ENCODE measurements at places on chromosomes 3 and 15.

GRCh38 chr3:11835028-11835639 lies 11.6 kb downstream of the TAMM41 start:
- DNase-seq = no peak

DNA sequence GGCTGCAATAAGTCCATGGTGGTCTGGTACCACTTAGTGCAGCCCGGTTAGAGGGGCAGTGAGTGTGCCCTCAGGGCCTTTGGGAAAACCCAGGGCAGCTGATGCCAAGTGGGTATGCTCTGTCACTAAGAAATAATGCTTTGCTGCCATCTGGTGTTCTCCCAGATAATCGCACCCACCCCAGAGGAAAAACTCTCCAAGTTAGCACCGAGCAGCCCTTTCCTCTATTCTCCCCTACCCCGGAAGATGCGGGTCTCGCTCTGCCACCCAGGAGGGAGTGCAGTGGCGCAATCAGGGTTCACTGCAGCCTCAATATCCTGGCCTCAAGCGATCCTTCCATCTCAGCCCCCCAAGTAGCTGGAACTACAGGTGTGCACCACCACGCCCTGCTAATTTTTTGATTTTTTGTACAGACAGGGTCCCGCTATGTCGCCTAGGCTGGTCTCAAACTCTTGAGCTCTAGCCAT lies 21.3 kb upstream of the DAPK2 start:
- peak; percentile 55 for DNase-seq

DNA sequence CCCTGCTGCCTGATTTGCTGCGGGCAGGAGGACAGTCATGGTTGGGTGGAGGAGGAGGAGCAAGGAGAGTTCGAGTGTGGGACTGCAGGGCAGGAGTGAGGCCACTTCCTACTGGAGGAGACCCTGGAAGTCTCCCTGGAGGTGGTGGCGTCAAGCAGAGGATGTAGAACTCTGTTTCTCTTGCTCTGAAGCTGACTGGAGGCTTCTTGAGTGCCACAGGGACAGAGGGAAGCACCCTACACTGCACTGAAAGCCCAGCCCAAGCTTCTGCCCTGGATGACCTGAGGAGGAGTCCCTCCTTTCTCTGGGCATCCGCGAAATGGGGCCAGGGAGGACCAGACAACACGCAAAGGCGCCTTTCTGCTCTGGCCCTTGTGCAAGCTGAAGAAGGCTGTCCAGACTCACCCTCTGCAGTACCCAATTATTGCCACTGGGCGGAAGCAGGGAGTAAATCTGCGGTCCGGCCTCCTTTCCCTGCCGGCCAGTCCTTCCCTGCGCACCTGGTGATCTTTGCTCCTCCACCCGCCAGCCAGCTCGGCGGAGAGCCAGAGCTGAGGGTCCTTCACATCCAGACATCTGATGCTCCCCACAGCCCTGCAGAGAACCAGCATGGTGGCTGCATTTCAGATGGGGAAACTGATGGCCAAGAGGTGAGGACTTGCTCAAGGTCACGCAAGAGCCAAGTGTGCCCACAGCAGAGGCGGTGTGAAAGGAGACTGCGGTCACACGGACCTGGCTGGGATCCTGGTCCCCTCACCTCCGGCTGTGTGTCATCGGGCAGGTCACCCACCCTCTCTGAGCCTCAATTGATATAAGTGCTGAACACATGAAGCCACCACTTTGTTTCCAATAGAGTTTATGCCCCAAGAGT lies 207.1 kb downstream of the TBC1D2B start:
- no peak for DNase-seq

DNA sequence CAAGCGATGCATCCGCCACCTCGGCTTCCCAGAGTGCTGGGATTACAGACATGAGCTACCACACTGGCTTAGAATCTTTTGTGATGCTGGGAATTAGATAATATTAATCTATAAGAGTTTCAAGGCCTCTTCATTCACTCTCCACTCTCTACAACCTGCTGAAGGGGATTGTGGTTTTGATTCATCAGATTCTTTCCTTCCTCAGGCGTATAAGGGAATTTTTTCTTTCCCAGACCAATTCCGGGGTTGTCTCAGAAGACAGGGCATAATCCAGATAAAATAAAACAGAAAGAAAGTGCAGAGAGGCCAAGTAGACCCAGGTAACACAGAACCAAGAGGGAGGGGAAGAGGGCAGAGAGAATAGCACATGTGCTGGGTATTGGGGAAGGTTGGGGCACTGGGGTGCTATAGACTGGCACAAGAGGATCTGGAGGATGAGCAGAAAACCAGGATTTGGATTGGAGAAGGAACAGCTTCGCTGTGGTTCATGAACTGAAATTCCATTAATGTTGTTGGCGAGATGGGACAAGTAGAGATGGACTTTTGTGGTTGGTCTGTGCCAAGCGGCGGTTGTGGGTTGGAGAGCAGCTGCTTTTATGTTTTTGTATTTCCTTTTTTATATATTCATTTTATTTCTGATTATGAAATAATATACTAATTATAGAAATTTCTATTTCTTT lies 12.8 kb downstream of the ARL6IP5 start:
- no peak for DNase-seq

- peak; percentile 30 for DNase-seq
Measured at GRCh38 chr3:151709847-151710246, 23.9 kb upstream of the AADACL2 start.

DNA sequence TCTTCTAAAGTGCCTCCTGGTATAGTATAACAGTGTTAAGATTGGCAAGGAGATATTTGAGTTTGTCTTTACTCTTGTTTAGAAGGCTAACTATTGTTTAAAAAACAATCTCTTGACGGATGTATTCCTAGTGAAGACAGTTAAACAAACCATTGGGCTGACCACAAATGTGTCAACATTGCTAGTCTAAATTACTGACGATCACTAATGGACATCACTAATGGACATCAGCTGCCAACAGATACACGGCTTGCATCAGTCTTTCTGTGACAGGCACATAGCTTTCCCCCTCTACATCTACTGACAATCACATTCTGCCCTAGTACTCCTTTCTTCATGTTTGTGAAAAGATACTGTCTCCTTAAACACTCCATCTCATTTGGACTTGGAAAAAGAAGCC lies 57.1 kb upstream of the ETV5 start:
- DNase-seq = no peak

GRCh38 chr15:78508272-78508671 lies 895 bp downstream of the HYKK start:
- no peak for DNase-seq

GRCh38 chr3:173977747-173978146 lies 580.2 kb downstream of the NLGN1 start:
- DNase-seq = peak; percentile 51

- DNase-seq = no peak
Measured at GRCh38 chr3:30340500-30340899, 265.9 kb upstream of the TGFBR2 start.

GRCh38 chr3:157336252-157337009 lies 100.2 kb upstream of the PTX3 start:
- no peak for DNase-seq

DNA sequence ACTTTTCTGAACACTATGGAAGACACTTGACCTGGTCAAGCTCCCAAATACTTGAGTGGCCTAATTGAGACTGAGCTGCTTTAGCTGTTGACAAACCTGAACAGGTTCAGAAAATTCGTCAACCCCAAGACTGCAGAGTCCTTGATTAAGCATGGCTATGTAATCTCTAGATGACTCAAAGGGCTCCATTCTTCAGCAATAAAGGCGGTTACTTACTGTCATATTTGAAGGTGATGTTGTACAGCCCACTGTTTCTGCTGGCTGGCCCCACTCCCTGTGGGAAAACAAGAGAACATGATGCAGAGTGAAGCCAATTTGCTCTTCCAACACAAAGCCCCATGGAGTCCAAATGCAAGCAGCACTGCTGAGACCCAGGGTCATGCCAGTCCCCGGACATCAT lies 45.1 kb downstream of the IL17RD start:
- DNase-seq = no peak

DNA sequence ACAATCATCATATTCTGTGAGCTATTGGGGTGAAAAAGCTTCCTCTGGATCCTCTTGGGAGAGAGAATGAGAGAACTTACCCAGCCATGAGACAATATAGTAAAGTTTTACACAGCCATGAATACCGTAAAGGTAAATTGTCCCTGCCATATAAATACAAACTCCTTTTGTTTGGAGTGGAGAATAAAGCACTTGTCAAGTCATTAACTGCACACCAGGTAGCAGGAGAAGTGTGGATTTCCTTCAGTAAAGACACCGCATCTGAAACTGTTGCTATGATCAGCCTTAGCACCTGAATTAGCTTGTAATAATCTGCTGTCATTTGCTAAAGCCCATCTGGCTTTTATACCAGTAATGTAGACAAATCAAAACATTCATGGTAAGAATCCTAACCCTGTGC lies 336.6 kb upstream of the SLCO3A1 start:
- no peak for DNase-seq

DNA sequence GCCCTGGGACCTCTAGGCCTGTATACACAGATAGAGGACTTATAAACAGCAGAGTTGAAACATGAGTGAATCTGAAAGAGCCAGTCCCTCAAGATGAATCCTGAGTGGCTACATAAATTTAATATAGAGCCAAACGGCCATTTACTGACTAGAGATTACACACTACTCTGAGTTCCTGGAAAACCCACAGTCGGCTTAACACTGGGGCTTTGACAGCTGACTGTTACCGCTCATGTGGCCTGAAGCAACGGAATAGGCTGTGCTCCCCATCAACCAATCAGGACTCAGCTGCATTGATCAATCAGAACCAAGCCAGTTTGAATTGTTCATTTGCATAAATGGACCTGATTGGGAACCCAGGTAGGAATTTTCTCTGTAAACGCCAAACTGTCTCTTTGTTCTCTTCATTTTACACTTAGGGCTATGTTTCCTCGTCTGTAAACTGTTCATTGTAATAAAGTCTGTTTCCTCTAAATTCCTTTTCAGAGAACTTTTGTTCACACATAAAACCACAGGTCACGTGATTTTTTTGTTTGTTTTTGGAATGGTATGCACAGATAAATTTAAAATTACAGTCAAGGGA lies 40.5 kb downstream of the CCNL1 start:
- no peak for DNase-seq

- DNase-seq = no peak
Measured at GRCh38 chr3:71532639-71533395, 50.7 kb downstream of the FOXP1 start.

- DNase-seq = no peak
Measured at GRCh38 chr3:133292296-133292695, 107.6 kb upstream of the BFSP2 start.

DNA sequence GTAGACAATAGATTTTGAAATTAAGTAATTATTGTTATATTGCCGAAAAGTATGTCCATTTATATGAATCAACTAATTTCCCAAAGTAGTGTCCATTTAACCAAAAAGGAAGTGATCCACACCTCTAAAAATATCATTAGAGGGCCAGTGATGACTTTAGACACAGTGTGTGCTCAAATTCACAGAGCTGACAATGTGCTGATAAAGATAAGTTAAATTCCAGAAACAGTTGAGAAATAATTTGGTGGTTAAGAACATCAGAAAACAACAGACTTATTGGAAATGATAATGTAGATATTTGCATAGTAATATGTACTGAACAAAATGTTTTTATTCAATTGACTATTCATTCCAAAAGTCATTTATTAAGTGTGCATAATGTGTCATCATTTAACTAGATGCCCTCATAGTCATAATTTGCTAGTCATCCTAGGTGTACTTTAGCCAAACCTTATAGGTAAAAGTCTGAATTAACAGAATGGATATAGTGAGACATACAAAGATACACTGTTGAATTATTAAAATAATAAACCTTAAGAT lies 230.2 kb upstream of the ADAMTS9 start:
- DNase-seq = no peak

- no peak for DNase-seq
Measured at GRCh38 chr15:48875241-48875960, 2.5 kb upstream of the EID1 start.

DNA sequence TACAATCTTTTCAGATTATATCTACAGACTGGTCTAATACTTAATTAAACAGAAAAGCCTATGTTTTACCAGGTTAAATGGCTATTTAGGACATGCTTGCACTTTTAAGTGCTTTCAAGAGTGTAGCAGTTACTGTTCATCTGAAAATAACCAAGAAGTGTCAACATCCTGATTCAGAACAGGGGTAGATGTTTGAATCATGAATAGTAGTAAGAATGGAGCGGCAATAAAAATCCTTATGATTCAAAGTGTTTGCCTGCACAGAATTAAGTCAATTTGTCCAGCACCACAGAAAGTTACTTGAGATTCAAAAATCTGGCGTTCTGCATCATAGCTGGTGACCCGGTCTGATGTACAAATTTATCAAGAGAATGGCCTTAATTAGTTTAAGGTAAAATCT lies 48.3 kb downstream of the GREM1 start:
- DNase-seq = no peak

DNA sequence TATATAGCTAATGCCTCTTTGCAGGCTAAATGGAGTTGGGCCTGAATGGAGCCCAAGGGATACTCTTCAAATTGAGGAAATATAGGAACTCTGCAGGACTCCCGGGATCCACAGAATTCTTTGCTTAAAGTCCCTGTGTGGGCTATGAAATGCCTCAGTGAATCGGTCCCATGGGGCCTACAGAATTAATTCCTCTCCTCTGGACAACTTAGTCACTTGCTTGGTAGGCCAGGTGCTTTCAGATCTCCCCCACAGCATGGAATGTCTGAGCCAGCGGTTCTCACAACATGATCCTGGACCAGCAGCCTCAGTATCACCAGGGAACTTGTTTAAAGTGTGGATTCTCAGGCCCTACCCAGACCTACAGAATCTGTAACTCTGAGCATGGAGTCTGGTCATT lies 15.1 kb upstream of the PRICKLE2 start:
- no peak for DNase-seq

GRCh38 chr15:79977431-79978054 lies 6.5 kb upstream of the BCL2A1 start:
- no peak for DNase-seq

DNA sequence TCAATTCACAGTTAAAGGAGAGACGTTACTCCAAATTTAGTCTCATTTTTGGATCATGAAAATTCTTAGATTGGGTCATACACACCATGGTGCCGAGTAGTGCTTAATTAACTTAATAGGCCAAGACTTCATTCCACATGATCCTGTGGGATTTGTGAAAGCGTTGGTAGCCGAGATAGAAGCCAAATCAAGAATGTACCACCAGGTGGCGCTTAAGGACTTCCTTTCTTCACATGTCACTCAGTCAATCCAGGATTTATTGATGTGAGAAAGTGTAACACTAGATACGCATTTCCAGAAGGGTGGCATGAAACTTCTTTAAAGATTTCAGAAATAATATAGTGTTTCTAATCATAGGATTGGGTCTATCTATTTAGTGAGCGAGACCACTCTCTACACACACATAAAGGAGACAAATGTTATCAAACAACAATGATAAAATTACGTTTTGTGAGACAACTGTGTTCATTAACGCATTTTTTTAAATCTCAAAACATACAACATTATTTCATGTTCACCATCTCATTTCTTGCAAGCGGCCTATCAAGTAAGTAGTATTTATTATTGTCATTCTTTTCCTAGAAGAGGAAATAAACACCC lies 436.1 kb downstream of the CHL1 start:
- no peak for DNase-seq

- DNase-seq = no peak
Measured at GRCh38 chr15:89971592-89971997, 29.5 kb upstream of the ZNF710 start.
